ENCODE measurements at places on chromosomes 3 and 15.

DNA sequence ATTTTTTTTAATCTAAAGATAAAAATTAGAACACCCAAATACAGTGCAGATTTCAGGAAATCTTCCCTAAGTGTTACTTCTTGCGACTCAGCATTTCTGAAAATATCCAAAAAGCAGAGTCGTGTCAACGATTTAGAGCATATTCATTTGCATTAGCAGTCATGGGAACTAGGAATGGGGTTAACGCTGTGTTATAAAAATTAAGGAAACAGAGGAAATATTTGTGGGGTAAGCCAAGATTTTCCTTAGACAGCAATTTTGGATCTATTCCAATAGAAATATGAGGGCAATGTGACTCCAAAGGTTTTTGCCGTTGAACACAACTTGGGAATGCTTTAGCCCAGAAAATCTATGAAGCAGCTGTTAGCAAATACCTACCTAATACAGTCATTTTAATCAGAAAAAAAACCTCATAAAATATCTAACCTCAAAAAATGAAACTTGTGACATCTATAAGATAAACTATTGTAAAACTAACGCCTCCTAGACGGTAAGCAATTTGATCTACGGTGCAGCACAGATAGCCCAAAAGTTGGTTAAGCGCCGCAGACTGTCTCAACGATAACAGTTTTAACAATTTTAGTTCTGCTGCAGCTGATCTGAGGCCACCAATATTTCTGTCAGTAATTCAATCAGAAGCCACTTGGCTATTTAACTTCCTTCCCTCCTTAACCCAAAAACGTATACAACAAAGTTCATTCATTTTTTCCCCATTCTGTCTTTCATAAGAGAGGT lies 5.8 kb upstream of the ATP11B start:
- DNase-seq: no peak

GRCh38 chr3:153601374-153601853 lies 439.4 kb downstream of the RAP2B start:
- no peak for DNase-seq

- DNase-seq: no peak
These were observed 68.5 kb upstream of the ATP13A5 start for GRCh38 chr3:193446965-193447602.

DNA sequence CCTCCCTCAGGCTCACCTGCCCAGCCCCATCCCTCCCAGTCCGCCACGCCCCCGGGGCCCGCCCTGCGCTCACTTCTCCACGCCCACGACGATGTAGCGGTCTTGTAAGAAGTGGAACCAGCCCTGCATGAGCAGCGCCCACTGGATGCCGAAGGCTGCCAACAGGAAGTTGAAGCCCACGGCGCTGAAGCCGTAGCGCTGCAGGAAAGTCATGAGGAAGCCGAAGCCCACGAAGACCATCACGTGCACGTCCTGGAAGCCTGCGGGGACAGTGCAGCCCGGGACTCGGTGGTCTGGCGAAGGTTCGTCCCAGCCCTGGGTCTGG lies 9.7 kb downstream of the RHCG start:
- peak; percentile 57 for DNase-seq

- DNase-seq: peak; percentile 64
These were observed 1.7 kb upstream of the SLC2A2 start for GRCh38 chr3:171028025-171028778.

GRCh38 chr3:88810455-88810854 lies 297.0 kb upstream of the EPHA3 start:
- no peak for DNase-seq

DNA sequence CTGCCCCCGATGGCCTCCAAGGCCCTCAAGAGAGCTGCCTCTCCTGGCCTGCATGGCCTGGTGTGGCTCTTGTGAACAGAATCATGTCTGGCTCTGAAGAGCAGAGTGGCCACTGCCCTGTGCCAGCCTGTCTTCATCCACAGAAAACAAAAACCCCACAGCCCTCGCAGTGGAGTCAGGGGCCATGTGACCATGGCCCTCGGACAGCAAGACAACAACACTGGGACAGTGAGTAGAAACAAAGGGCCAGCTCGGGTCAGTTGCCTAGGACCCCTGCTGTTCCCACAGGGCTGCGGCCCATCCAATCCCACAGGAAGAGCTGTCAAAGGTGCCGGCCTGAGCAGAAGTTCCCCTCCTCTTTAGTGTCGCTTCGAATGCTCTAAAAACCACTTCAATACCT lies 72.5 kb downstream of the UMPS start:
- DNase-seq: no peak

GRCh38 chr15:100476805-100477204 lies 51.9 kb downstream of the CERS3 start:
- no peak for DNase-seq

DNA sequence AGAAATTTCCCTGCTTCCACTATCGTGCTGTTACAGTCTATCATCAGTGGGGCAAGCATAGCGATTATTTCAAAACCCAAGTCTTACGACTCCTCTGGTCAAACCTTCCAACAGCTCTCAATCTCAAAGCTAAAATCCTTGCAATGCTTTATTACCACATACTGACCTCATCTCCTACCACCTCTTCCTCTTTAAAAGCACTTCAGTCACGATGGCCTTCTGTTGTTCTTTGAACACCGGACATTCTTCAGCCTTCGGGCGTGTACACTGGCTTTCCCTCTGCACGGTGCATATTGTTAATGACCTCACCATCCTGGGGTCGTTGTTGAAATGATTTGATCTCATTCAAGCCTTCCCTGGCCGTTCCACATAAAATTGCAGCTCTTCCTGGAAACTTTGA lies 31.1 kb downstream of the MAGEL2 start:
- no peak for DNase-seq

GRCh38 chr3:132418916-132419315 lies 1.6 kb downstream of the DNAJC13 start:
- DNase-seq: no peak

DNA sequence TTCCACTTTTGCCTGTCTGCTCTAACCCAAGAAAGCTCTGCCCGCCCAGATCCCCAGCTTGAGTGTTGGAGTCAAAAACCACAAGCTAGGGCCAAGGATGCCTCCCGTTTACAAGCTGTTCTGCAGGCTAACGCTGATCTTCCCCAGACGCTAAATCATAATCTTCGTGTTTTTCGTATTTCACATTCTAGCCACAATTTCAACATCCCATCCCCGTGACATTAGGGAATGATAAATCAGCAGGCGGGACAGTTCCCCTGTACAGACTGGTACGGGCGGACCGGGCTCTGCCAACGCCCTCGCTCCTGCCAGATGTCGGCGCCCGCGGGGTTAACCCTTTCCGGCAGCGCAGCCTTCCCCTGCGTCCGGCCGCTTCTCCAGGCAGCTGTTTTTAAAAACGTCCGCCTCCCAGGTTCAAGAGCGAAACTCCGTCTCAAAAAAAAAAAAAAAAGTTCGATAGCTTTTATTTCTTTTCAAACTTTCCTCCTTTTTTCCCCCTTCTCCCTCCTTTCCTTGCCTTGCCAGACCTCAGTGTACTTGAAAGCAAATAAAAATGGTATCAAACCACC lies 81.0 kb upstream of the BNC1 start:
- peak; percentile 41 for DNase-seq

DNA sequence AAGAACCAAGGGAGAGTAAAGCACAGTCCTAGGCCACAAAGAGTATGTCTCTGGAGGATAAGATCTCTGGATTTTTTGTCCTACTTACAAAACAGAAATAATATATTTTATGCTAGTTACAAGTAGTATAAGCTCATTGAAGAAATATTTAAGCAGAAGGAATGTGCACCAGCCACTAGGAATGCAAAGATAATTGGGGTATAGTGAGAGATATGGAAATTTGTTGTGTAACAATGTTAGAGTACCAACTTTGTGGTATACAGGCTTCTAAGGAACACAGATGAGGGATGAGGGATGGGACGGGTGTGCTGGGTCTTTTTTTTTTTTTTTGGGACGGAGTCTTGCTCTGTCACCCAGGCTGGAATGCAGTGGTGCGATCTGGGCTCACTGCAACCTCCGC lies 26.5 kb downstream of the AKAP13 start:
- no peak for DNase-seq

- DNase-seq: no peak
These were observed 100.6 kb upstream of the PRR23E start for GRCh38 chr3:127092368-127092767.

DNA sequence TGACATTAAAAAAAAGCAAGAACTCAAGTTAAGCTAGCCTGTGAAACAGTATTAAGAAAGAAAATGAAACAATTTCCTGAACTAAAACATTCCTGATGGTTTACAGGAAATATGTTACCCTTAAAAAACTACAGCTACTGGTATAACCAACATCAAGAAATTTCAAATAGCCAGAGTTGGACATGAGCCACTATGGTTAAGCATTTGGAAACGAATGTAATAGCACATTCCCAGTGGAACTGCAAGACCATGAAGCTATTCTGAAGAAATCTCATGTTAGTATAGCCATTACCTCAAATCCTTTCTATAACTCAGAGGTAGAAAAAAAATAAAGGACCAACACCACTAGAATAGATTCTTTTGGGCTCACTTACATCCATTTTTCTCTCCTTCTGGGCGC lies 30.2 kb downstream of the CPNE4 start:
- no peak for DNase-seq

- no peak for DNase-seq
These were observed 39.2 kb upstream of the BCL2A1 start for GRCh38 chr15:80010131-80010673.

DNA sequence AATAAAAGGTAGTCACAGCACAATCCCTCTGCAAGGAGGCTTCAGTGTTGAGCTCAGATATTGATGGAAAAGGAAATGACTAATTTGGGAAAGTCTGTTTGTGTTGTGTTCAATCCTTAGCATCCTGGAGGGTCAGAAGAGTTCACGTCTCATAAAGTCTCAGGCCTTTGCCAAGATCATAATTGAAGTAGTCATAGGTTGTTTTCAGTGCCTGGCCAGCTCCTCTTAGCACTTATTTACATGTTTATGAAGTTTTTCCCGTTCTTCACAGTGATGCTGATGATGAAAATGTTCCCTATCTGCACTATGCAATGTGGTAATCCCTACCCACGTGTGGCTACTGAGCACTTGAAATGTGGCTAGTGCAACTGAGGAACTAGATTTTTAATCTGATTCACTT lies 61.6 kb upstream of the TGFBR2 start:
- no peak for DNase-seq

GRCh38 chr15:101252836-101253235 lies 988 bp upstream of the CHSY1 start:
- DNase-seq: no peak

DNA sequence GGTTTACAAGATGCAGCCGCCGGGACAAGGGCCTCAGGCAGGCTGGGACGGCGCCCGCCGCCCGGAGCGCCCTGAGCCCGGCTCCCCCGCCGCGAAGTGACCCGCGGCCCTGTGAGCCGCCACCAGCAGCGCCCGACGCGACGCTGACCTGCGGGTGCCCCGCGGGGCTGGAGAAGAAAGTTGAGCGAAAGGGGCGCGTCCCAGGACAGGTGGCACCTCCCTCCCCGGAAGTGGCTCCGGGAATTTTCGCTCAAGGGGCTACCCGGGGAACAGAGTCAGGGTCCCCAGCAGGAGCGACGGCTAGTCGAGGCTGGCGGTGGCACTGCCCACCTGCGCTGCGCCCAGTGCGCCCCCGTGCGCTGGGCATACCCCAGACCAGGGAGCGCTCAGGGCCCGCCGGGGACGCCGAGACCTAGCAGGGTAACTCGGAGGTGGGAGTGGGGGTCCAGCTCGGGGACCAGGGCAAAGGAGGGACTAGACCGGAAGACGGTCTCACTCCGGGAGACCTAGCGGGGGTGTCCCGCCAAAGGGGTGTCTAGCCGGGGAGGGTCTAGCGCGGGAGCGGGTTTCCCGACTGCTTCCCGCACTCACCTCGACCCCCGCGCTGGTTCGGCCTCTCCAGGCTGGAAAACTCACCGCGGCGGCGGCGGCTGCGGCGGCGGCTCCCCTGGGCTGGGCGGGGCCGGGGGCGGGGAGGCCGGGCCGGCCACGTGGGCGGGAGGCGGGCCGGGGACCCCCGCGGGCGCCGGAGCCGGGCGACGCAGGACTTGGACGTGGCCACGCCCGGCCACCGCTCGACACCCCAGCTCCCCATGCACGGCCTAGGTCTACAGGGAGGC lies 18.4 kb downstream of the SPATA12 start:
- DNase-seq: peak; percentile 47

- DNase-seq: no peak
These were observed 40.8 kb upstream of the MED12L start for GRCh38 chr3:151044706-151045105.

- DNase-seq: no peak
These were observed 30.8 kb downstream of the TMEM45A start for GRCh38 chr3:100523050-100523760.

DNA sequence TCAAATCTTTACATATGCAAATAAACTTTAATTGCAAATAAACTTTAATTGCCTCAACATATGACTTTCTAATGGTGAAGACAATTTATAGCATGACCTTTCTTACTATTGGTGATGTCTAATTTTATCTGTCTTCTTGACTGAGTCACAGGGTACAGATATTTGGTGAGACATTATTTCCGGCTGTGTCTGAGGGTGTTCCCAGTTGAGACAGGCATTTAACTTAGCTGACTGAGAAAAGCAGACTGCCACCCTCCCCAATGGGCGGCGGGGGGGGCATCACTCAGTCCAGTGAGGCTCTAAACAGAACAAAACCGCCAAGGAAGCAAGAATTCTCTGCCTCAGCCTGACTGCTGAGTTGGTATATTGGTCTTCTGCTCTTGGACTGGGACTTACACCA lies 160.0 kb downstream of the TBL1XR1 start:
- DNase-seq: no peak

DNA sequence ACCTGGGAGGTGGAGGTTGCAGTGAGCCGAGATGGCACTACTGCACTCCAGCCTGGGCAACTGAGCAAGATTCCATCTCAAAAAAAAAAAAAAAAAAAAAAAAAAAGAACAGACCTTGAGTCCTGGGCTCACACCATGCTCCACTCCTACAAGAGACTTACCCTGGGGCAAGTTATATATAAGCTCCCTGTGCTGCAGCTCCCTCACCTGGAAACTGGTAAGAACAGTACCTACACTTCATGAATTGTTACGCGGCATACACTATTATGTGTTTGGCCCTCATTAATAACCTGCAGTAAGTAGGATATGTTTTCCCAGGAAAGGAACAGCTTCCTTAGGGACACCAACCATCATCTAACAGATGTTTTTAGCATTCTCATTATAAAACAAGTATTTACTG lies 119.6 kb downstream of the FMN1 start:
- no peak for DNase-seq

DNA sequence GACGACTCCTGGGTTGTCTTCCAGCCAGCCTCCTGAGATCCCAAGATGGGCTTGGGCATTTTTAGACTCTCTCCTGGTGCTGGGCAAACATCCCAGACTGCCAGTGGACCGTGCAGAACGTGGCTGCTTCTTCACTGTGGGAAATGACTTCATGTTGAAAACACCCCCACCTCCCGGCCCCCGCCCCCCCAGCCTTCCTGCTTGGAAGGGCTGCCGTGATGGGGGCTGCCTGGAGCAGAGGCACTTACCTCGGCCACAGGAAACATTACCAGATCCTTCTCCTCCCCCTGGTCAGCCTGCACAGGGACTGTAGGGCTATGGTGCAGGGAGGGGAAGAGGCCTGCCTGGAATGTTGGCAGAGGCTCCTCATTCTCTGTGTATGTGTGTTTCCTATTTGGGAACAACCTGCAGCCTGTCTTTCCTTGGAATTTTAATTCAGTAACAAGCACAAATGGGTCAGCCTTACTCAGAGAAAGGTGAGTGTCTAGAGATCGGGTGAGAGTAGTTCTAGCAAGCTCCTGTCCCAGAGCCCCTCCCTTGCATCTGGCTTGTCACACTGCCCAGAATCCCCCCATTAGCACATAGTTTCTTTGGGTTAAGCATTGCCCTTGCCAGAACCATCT lies 90.8 kb downstream of the ANP32A start:
- DNase-seq: no peak

- no peak for DNase-seq
These were observed 9.1 kb downstream of the ABHD5 start for GRCh38 chr3:43699864-43700263.
